ENCODE measurements at places on chromosomes 7 and 10. TPM values are rescaled to one million over a fixed set of nuclear protein-coding genes. Genes with fewer than 3 reads are reported as not detected.

GRCh38 chr7:35508623-35509400 lies 186.1 kb downstream of the HERPUD2 start:
- no peak for DNase-seq

ZNF804B gene
- total RNA-seq = not detected

- peak; percentile 78 for DNase-seq
Measured at GRCh38 chr10:14605231-14605925, 169.3 kb downstream of the FAM107B start.

DNA sequence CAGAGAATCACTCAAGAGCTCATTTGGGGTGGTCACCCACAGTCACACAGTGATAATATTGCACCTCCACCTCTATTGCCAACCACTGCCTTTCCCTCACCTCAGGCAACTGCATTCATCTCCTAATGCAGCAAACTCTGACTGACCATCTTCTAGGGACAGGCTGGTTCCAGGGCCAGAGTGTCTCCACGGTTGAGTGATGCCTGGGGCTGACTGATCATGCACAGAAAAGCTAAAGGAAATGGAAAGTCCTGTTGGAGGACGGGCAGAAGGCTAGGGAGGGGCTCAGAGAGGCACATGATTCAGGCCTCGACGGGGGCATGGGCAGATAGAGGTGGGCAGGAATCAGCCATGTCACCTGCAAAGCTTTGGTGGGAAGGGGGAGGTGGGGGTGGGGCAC lies 127.1 kb upstream of the TNS3 start:
- DNase-seq = no peak

GRCh38 chr10:45505311-45505710 lies 131.3 kb downstream of the ALOX5 start:
- DNase-seq = no peak

ARF5 gene
- total RNA-seq = 113 TPM

- no peak for DNase-seq
Measured at GRCh38 chr7:46109437-46109836, 188.4 kb upstream of the IGFBP3 start.

- DNase-seq = no peak
Measured at GRCh38 chr10:127918572-127918971, 11.7 kb downstream of the PTPRE start.

DNA sequence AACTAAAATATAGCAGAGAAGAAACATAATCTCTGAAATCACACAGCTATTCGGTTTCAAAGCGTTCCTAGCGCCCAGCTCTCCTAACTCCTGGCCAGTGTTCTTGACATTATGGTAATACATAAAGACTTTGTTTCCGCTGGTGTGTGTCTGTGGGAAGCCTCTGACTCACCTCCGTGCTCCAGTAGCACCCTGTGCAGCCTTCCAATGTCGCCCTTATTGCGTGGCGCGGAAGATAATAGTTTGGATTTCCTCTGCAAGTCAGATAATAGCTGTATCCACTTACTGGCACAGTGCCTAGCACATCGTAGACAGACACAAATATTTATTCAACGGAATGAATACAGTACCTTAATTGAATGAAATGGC lies 570 bp downstream of the BMS1 start:
- DNase-seq = peak; percentile 74

EBLN1 gene
- total RNA-seq = not detected

PLXDC2 gene
- 6.1 TPM for total RNA-seq

TMEM26 gene
- 0.56 TPM for total RNA-seq

HHEX gene
- total RNA-seq = 4.4 TPM

LIPK gene
- total RNA-seq = not detected

DNA sequence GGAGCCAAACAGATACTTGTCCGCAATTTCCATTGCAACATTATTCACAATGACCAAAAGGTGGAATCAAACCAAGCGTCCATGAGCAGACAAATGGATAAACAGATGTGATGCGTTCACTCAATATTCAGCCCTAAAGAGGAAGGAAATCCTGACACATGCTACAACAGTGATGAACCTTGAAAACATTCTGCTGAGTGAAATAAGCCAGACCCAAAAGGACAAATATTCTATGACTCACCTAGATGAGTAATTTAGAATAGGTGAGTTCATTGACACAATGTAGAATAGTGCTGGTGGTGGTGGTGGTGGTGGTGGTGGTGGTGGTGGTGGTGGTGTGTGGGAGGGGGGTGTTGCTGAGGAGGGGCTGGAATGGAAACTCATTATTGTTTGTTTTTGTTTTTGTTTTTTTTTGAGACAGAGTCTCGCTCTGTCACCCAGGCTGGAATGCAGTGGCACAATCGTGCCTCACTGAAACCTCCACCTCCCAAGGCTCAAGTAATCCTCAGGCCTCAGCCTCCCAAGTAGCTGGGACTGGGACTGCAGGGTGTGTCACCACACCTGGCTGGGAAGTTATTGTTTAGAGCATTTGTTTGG lies 28.6 kb downstream of the SMKR1 start:
- peak; percentile 80 for DNase-seq
